Activated CD4-positive, alpha-beta T cell treated with anti-CD3 and anti-CD28 coated beads, Interleukin-2, amount 50 U/mL, for 24 hours (primary cell): ENCODE measurements at places on chromosomes 7 and 10.

- no peak for DNase-seq
Measured at GRCh38 chr10:77763453-77764430, 126.1 kb upstream of the KCNMA1 start.

- no peak for DNase-seq
Measured at GRCh38 chr7:40824461-40824860, 689.7 kb downstream of the SUGCT start.

DNA sequence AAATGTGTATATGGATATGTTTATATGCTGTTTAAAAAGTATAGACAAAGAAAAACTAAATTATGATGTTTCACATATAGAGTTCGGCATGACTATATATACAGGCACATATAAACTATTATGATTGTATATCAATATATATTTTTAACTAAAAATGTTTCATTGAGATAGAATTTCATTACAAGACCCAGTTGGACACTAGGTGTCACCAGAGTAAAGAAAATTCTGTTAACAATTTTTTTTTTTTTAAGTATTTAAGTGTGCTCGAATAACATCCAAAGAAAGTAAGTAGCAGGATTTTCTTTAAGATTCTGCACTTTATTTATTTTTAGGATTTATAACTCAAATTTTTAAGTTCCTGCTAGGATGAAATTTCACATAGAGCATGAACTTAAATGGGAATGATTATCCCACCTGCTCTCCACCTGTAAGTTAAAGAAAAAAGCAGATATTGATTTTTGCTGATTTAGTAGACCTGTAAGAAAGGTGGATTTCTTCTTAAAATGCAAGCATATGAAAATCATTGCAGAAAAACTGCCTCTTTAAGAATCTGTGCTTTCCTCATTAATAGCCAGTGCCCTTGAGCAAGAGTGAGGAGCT, 961.5 kb downstream of the PCDH15 start:
- DNase-seq, result no peak

GRCh38 chr10:61684894-61685507, 22.3 kb downstream of the CABCOCO1 start:
- no peak for DNase-seq

GRCh38 chr10:55509168-55509567, 708.1 kb upstream of the PCDH15 start:
- no peak for DNase-seq

GRCh38 chr10:83959328-83959727, 180.0 kb upstream of the GHITM start:
- DNase-seq, result no peak

- DNase-seq, result no peak
Measured at GRCh38 chr7:138325434-138325833, 134.6 kb upstream of the TRIM24 start.

- no peak for DNase-seq
Measured at GRCh38 chr10:132708441-132708840, 77.5 kb downstream of the NKX6-2 start.

- DNase-seq, result no peak
Measured at GRCh38 chr10:80260295-80261243, 28.9 kb downstream of the MAT1A start.

DNA sequence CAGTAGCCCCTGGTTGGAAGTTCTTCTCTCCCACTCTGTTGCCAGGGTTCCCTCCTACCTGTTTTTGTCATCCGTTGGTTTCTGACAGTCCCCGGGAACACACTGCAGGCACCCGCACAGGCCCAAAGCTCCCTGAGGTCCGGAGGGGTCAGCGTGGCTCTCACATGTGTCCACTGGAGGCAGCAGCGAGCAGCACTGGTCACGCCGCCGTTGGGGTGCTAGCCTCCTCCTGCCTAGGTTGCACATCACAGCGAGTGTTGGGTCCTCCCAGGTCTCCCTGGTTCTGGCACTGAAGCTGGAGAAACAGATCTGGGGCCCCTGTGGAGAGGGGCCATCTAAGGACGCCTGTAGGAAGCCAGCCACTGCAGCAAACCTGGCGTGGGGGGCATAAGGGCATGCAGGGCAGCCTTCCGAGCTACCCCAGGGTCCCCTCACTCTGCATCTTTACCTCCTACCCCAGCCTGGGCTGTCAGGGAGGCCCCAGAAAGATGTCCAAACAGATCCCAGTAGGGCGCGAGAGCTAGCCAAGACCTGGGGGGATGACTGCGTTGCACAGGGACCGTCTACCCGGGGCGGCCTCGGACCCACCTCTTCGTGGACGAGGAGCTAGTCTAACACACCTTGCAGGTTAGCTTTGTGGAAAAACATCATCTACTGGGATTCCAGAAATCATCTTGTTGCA, 28.9 kb downstream of the LRRC27 start:
- no peak for DNase-seq

GRCh38 chr7:92253251-92253650, 7.5 kb downstream of the ANKIB1 start:
- no peak for DNase-seq

DNA sequence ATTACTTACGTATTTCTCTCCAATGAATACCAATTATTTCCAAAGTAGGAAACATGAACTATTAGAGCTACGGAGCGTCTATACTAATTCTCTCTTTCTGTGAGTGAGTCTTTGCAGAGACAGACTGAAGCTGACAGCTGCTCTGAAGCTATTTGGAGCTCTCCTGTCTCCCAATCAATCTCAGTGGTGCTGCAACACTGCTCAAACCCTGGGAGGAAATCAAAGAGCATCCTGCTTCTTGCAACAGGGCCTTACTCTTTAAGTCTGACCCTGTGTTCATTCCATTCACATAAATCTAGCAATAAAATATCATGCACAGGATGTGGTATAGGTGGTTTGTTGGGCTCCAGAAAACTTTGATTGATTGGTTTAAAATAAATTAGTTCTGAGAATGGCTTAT, 685.7 kb upstream of the IGFBP3 start:
- no peak for DNase-seq

- DNase-seq, result no peak
Measured at GRCh38 chr10:73793456-73793855, 8.1 kb downstream of the ZSWIM8 start.

DNA sequence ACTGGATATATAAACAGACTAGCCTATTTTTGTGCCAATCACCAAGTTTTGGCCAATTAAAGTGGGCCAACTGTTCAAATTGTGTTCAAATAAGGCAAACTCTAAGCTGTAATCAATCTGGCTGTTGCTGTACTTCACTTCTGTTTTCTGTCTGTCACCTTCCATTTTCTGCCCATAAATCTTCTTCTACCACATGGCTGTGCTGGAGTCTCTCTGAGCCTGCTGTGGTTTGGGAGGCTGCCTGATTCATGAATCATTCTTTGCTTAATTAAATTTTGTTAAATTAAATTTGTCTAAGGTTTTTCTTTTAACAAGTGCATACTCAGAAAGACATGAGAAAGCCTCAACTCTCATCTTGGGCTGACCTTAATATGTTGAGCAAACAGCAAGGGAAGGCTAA, 172.6 kb upstream of the VIPR2 start:
- no peak for DNase-seq

DNA sequence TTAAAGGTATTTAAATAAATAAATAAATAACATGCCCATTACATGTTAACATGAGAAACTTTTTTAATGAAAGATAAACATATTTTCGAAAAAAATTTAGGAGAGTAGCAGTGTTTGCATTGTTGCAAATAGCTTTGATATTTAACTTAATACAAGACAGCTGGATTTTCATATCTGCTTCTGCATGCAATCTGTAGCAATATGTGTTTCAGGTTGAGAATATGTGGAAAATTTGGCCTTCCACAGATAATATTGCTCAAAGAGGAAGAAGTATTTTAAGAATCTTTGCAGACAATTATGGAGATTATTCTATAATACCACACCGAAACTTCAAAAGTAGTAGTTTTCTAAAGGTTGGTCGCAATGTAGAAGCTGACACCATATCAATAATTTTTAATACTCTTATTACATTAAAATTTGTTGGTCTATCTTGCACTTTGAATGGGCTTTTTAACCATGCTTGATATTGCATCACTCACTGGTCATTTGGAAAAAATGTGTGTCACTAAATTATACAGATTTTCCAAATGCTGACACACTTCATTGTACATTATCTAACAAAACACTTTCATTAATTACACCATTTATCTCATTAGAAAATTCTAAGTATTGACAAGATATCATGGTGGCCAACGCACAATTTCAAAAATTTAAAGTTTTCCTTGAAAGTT, 229.8 kb upstream of the HDAC9 start:
- DNase-seq, result no peak

DNA sequence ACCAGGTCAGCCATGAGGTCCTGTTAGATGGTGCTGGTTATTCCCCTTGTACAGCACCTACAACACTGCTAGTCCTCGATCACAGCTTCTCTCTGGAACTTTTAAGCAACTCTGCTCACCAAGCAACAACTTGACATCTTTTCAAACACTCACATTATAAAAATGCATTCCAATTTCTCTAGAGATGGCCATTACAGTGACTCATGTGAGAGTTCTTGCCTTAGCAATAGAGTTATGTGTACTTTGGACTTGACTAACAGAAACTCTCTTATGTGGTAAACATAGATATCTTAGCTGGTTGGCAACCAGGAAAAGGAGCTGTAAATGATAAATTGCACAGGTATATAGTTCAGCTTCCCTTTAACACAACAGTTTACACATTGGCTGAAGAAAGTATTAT, 122.2 kb downstream of the PDE1C start:
- DNase-seq, result no peak

DNA sequence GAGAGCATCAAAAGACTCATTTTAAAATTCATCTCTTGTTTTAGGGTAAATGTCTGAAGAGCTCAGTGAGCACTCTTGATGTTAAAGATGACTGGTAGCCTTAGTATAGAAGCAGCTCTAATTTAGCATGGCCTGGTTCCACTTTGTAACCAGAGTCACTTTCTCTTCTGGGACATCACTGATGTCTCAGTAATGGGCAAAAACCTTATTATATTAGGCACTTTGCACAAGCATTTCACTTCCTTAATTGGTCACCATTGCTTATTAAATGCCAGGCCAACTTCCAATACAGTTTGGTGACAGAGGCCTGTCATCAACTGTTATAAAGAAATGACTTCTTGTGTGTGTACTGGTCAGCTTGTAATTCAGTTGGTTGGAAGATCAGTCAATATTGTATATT, 53.0 kb downstream of the STEAP1B start:
- no peak for DNase-seq

DNA sequence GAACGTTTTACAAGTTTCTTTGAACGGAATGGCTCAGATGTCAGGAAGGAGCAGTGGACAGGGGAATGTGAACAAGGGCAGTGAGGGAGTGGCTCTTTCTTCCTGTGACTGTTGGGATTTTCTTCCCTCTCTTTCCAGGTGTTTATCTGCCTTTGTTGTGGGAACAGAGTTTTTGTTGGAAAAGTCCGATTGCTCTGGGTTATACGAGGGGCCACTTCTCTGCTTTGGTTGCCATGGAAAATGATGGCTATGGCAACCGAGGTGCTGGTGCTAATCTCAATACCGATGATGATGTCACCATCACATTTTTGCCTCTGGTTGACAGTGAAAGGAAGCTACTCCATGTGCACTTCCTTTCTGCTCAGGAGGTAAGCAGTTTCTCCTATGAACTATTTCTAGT, 41.4 kb downstream of the ZRANB1 start:
- no peak for DNase-seq

GRCh38 chr7:31114593-31115343, 62.7 kb downstream of the ADCYAP1R1 start:
- DNase-seq, result no peak

GRCh38 chr7:136009488-136010079, 32.4 kb upstream of the MTPN start:
- DNase-seq, result no peak

GRCh38 chr10:55500931-55501559, 700.0 kb upstream of the PCDH15 start:
- no peak for DNase-seq

- no peak for DNase-seq
Measured at GRCh38 chr7:105202616-105203015, 186.1 kb downstream of the SRPK2 start.
